ENCODE measurements at places on chromosomes 5 and 9.

- no peak for DNase-seq
Observed at GRCh38 chr5:43190755-43191603, 1.0 kb upstream of the NIM1K start.

DNA sequence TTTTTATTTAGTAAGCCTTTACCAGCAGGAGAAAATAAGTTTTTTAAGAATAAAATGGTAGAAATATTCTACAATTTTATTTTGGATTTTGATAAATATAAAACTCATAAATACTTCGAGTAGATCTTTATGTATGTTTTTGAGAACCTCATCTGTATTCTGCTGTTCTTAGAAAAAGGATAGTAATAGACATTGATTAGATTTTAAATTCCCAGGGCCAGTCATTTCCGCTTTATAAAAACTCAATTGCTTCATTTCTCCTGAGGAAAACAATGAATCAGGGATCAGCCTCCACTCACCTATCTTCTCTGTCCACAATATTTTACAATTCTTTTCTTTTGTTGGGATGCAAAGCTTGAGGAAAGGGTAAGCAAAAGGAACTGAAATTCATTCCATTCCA, 1983.5 kb upstream of the C9orf72 start:
- no peak for DNase-seq

DNA sequence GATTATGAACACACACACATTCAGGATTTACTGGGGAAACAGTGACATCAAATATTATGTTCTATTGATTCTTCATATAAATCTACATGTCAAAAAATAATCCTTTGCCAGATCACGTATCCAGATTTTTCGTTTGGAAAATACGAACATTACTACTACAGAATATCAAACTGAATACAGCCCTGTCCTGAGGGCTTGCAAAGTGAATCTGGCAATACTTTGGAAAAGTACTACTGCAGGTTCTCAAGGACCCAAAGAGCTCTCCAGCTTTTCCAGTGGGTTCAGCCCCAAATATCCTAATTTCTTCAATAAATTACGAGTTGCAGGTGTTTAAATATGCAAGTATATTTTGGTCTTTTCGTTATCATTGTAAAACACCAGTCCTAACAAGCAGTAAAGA, 411 bp upstream of the NDUFS4 start:
- no peak for DNase-seq

GRCh38 chr5:14449052-14449661, 132.4 kb upstream of the OTULINL start:
- DNase-seq: no peak

GRCh38 chr5:157864067-157864466, 5.1 kb upstream of the CLINT1 start:
- DNase-seq: no peak

DNA sequence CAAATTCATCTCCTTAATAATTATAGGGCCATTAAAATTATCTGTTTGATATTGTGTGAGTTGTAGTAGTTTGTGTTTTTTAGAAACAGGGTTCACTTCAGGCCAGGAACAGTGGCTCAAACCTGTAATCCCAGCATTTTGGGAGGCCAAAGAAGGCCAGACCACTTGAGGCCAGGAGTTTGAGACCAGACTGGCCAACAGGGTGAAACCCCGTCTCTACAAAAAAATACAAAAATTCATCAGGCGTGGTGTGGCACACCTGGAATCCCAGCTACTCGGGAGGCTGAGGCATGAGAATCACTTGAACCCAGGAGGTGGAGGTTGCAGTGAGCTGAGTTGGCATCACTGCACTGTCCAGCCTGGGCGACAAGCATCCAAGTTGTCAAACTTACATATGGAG, 57.0 kb downstream of the IARS1 start:
- DNase-seq: no peak

DNA sequence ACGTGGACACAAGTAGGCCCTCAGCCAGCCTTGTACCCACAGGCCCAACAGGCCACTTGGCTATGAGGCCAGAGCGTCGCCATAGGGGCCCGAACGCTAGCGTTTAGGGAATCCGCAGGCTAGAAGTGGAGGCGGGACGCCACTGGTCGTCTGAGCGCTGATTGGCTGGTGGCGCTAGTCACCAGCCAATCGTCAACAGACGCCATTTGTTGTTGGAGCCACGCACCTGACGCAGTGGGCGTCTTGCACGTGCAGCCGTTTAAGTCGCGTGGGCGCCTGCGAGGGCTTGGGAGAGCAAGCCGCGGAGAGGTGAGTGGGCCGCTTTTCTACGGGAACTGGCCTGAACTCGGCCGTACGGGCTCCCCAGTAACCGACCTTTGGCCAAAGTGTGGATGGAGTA, at the start of gene DDX4:
TSS of gene DDX4 (plus strand) at position 269 of the 400 bp plus-strand sequence. CDS start 903 bp downstream, outside the sequence.
- no peak for DNase-seq

- DNase-seq: no peak
Observed at GRCh38 chr5:141832131-141832530, 46.1 kb downstream of the PCDH1 start.

DNA sequence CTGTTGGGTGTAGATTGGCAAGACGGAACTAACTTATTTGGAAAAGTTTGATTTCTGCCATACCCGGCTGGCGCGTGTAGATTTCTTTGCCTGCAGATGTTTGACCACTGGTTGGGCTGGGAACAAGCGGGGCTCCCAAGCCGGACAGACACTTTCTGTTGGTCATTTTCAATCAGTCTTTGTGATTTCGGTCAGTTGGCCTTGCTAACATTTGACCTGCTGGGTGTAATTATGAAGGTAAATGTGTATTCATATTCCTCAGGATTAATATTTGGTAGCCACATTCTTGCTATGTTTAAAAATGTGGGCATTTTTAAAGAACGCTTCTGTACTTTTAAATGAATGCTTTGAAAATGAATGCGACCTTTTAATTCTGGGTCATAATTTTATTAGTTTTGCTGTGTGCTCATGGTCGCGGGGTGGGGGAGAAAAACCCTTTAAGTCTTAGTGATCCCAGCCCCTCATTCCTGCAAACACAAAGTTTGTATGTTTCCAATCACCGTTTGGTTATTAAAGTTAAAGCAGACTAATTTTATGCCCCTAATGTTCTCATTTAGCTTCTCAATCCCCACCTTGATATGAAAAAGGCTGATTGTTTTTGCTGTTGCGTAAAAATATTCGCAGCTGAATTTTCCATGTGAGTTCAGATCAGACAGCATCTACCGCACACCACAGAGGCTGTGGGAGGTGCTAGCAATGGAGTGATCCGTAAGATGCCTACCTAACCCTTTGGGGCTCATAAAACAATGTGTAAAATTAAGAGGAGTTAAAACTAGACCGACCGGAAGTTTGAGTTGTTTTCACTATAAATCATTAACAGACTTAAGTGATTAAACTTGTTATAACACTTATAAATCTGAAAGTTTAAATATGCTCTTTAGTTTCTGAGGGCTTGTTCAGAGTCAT, 1.5 kb downstream of the RASGRF2 start:
- no peak for DNase-seq

GRCh38 chr9:82526577-82526976, 536.4 kb downstream of the RASEF start:
- DNase-seq: no peak

- DNase-seq: no peak
Observed at GRCh38 chr5:125137535-125137934, 391.1 kb upstream of the ZNF608 start.

- no peak for DNase-seq
Observed at GRCh38 chr5:137648361-137648760, 87.5 kb downstream of the KLHL3 start.

- no peak for DNase-seq
Observed at GRCh38 chr9:133634081-133634691, 2.0 kb upstream of the DBH start.

- no peak for DNase-seq
Observed at GRCh38 chr9:84556556-84556955, 113.0 kb upstream of the NTRK2 start.

- DNase-seq: no peak
Observed at GRCh38 chr5:114467171-114467570, 105.3 kb downstream of the KCNN2 start.

GRCh38 chr5:53512539-53512938, 32.1 kb downstream of the FST start:
- DNase-seq: no peak

- no peak for DNase-seq
Observed at GRCh38 chr5:158537366-158537765, 562.4 kb downstream of the EBF1 start.

- no peak for DNase-seq
Observed at GRCh38 chr9:136560586-136560985, 14.7 kb upstream of the NOTCH1 start.

DNA sequence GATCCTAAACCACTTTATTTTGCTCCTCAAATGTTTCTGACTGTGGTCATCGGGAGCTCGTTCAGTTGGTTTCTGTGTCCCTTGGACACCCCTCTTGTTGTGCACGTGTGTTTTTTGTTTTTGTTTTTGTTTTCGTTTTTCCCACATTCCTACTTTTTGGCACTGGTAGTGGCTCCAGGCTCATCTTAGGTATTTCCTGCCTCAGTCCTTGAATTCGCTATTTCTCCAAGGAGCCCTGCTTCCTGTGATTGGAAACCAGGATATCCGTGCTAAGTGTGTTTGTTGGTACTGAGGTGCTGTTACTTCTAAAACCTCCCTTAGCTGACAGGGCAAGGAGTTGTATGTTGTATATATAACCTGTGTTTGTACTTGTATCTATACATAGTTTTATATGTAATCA, 5.9 kb downstream of the HMCN2 start:
- no peak for DNase-seq

Measured in left renal pelvis (tissue), 4 donors.